SJSA1 (cell line): ENCODE measurements at places on chromosomes 7 and 10.

- DNase-seq, result no peak
Observed at GRCh38 chr10:35000936-35001335, 89.2 kb downstream of the CUL2 start.

- peak; percentile 12 for DNase-seq
Observed at GRCh38 chr10:96339956-96340904, 18.6 kb downstream of the OPALIN start.

DNA sequence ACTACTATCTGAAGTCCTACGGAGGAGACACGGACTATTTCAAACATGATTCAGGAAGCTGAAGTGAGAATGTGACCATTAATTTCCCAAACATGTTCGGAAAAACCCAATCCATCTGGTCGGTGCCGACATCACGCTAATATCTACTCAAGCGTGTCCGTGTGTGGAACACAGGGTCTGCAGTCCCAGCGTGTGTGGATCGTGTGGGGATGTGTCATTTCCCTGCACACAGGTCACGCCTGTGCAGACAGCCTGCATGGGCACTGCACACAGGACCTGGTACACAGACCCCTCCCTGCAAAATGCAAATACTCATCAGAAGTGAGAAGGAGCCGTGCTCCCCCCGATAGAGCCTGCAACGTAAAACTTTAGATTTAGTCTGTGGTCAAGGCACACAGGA is 57.8 kb downstream of the CARD11 start:
- no peak for DNase-seq

GRCh38 chr7:148056406-148056805 is 534.2 kb upstream of the C7orf33 start:
- no peak for DNase-seq

DNA sequence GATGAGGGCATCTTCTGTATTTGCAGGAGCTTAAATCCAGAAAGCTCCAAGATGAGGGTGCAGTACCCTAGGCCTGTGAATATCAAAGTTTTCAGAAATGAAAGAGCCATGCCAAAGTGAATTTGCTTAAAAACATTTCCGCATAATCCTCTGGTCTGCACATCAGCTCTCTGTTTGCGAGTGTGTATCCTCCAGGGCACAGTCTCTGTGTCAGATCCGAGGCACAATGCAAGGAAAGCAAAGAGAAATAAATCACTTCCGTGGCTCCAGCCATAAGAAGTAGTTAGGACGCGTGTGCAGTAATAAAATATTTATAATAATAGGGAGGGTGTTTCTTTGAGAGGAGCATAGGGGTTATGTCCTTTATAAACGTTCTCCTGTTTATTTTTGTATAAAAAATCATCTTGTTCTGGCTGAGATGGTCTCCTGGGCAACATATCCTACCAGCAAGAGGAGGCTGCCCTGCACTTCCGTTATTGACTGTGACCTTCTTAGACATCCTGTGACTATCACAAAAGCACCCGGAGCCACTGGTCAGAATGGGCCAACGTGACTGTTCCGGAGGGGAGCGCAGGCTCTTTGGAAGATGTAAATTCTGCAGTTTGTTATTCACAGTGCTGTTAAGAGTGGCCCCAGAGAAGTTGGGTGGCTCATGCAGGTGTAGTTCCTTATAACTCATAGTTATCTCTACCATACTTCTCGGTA is 667.6 kb upstream of the FOXK1 start:
- no peak for DNase-seq

- DNase-seq, result no peak
Observed at GRCh38 chr10:52115823-52116222, 198.3 kb upstream of the DKK1 start.

DNA sequence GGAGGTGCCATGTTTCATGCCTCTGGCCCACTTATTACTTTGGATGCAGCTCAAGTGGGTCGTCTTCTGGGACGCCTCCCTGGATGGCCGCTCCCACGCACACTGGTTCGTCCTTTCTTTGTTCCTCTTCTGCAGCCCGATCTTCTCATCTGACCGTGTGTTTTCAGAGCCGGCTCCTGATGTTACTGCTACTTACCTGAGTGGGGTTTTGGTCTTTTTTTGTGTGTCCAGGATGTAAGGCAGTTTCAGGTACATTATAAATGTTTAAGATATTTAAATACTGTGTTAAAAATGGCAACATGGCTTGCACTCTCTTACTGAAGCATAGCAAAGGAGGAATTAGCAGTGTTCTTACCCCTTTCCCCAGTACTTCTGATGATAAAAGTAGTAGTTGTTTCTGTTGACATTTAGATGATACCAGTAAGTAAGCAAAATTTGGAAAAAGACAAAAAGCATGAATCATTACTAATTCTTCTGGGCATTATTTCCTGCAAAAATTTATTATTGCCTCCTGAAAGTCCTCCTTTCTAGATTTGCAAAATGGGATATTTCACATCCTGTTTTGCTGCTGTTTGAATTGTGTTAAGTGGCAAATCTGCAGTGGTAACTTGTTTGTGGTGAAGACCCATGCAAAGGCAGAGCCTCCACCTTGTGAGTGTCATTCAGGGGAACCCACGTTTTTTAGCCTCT is 59.4 kb downstream of the SHH start:
- no peak for DNase-seq

DNA sequence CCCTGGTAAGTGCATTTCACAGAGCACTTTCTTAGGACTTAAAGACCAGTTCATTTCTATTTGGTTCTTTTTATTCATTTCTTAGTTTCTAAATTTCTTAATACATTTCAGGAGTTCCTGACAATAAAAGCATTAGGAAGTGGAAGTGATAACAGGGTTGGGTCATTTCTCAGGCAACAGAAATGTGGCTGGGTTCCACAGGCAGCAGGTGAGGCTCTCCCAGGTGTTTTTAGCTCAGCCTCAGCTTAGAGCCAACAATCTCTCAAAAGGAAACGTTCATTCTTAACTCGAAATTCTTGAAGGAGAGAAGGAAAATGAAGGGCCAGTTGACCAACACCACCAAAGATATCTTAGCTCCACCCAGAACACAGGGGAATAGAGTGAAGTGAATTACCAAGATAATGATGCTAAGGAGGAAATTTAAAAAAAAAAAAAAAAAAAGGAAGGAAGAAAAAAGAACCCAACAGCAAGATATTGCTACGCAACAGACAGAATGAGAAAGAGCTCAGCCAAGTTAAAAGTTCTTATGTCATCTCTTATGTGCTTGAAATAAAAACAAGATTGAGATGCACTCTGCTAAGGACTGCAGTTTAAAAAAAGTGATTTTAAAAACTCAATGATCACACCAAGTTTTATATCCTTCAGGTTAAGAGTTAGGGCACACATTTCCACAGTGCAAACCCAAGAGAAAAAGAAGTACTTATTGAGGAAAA is 230.1 kb downstream of the GLI3 start:
- no peak for DNase-seq

DNA sequence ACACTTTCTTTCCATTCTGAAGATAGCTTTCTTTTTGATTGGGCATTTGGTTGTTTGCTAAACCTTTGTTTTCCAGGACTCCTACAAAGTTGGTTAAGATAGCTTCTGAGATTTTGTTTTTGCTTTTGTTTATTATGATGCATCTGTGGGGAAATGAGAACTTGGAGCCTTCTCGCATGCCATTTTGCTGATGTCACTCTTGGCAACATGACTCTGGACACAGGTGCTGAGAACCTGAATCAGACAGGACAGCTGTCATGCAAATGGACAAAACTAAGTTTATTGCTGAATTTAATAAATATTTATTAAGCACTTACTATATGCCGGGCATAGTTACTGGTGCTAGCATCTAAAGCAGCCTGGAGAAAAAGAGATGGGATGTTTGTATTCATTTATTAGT is 274.1 kb downstream of the ZEB1 start:
- no peak for DNase-seq

DNA sequence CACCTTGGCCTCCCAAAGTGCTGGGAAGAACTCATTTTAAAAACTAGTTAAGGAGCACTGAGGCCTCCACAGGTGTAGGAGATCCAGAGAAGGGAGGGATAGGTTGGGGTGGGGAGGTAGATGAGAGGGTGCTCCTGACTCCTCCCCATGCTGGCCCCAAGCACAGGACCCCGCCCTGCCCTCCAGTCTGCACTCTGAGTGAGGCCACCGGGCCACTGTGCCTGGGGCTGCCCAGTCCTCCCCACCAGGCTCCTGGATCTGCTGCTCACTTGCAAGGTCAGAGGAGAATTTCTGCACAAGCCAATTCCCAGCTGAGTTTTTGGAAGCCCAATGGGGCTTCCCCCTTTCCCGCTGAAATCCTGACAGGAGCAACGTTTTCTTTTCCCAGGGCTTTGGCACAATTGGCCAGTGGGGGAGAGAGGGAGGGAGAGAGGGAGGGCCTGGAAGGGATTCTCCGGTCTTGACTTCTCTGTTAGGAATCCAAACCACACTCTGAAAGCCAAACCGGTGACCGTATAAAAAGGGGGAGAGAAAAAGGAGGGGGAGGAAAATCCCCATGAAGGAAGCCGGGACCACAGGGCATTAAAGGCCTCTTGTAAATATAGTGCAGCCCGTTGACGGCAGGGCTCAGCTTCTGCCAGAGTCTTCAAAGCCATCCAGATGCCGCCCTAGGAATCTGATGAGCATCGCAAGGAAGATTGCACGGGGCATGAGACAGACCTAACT is 116.2 kb downstream of the SH3PXD2A start:
- DNase-seq, result peak; percentile 95

DNA sequence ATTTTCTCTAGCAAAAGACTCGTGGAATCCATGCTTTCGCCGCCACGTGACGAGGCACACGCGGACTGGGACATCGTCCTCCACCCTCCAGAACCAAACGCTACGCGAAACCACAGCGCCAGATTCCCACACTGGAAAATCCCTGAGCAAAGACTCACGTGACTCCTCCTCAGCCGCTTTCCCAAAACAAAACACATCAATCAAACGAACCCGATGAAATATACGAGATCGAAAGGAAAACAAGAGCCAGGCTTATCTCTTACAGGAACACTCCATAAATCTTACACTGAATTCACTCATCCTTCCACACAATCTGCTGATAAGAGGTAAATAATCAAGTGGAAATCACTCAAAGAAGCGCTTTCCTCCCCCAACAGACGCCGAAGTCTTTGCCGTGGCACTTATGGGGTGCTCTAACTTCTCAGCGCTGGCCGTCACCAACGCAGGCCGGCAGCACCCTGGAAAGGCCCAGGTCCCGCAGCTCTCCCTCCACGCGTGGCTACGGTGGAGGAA is 23.8 kb downstream of the DIP2C start:
- no peak for DNase-seq

GRCh38 chr7:124783271-124783670 is 17.7 kb upstream of the GPR37 start:
- DNase-seq, result no peak

GRCh38 chr7:70056363-70056762 is 458.1 kb downstream of the AUTS2 start:
- DNase-seq, result no peak

DNA sequence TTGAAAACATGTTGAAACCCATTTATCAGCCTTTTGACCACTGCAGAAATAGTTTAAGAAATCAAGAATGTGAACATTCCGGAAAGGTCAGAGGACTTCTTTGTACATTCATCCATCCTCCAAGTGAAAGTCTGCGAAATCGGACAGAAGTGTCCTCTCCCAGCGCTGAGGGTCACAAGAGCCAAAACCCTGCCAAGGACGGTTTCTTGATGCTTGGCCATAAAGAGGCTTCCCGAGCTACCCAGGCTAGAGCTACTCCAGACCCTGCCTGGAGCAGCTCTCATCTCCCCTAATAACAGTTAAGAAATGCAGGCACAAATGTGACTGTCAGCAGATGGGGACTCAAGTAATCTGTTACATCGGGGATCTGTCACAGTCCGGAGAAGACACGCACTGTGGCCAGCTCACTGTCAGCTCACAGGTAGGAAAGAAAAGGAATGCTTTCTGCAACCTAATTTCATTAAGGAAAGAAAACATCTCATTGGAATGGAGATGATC is 4.5 kb upstream of the CYTH3 start:
- DNase-seq, result no peak

DNA sequence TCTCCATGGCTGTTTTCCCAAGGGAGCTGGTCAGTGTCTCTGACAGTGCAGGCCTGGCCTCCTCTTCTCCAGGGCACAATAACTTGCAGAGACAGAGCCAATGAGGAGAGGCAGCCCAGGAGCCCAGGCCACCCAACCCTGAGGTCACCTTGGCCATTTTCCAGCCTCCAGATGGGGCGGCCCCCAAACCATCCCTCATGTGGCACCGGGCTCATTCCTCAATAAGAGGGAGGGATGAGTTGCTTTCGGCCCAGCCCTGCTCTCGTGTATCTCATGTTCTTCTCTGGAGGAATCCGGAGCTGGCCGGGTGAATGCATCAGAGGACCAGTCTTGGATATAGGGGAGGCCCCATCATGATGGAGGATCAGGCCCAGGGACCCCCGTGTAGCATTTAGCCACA is 98.9 kb downstream of the C10orf105 start:
- DNase-seq, result no peak

GRCh38 chr10:96951954-96952353 is 119.9 kb downstream of the LCOR start:
- DNase-seq, result no peak

GRCh38 chr10:132371641-132372081 is 25.3 kb upstream of the PWWP2B start:
- no peak for DNase-seq

DNA sequence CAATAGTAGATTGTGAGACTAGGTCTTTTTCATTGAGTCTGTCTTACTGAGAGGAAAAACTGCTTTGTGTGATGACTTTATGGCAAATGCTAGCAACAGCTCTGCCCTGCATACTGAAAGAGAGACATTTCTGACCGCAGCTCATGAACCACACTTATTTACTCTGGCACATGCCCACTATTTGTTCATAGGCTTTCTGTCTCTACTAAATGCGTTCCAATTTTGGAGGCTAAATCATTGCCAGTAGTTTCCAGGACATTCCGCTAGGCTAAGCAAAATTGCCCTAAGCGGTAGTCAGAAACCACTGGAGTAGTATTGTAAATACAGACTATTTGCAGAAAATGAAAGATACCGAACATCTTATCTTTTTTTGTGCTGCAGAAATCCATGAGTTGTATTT is 55.6 kb upstream of the DLX6 start:
- DNase-seq, result peak; percentile 67

GRCh38 chr10:108566316-108567107 is 1356.8 kb downstream of the XPNPEP1 start:
- DNase-seq, result no peak

DNA sequence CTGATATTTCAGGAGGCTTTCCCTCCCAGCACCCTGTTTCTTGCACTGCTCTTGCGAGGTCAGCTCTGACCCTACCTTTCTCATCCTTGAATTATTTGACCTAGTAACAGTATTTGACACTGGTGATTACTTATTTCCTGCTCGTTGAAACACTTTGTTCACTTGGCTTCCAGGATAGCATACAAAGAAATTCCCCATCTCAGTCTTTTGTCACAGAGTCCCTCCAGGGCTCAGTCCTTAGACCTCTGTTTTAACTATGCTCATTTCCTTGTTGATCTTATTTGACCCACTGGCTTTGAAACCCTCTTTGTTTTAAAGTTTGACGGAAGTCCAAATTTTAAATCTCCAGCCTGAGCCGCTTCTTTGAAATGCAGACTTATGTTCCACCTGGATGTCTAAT is 29.9 kb downstream of the BMPR1A start:
- no peak for DNase-seq

GRCh38 chr7:106493041-106493731 is 167.8 kb downstream of the CCDC71L start:
- DNase-seq, result no peak
